DMS153 (cell line): ENCODE measurements at places on chromosomes 13 and 19.

- DNase-seq, result no peak
Observed at GRCh38 chr19:4066176-4066606, 508 bp downstream of the ZBTB7A start.

GRCh38 chr13:102236341-102236740, 165.5 kb downstream of the FGF14 start:
- DNase-seq, result peak; percentile 39

- DNase-seq, result no peak
Observed at GRCh38 chr19:28319918-28320317, 893.0 kb downstream of the UQCRFS1 start.

- DNase-seq, result no peak
Observed at GRCh38 chr19:29564574-29565005, 38.8 kb downstream of the VSTM2B start.

DNA sequence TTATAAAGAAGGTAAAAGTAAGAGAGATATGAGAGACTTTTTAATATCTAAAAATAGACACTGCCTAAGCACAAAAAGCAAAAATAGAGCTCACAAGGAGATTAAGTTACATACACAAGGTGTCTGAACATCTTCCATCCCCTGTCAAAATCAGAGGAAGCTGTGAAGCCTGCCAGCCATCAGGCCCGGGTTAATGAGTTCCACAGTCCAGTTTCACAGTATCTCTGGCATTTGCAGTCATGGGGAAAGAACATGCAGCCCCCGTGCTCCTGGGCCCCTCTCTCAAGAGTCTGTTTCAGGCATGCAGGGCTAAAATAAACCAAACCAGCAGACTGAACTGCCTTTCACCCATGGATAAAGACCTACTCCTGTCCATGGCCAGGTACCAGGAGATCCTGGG, 79.2 kb downstream of the TBC1D4 start:
- DNase-seq, result no peak
